CD4-positive, alpha-beta T cell treated with Interleukin-6 at 100 ng/mL for 8 hours (primary cell): ENCODE measurements at places on chromosomes 3 and 15.

- DNase-seq: no peak
These were observed 83.6 kb downstream of the PDZRN3 start for GRCh38 chr3:73540969-73541740.

GRCh38 chr3:27666708-27667107 lies 55.4 kb downstream of the EOMES start:
- DNase-seq: peak; percentile 6

- no peak for DNase-seq
These were observed 26.8 kb downstream of the CCRL2 start for GRCh38 chr3:46433841-46434240.

GRCh38 chr3:132721479-132722164 lies 587 bp downstream of the NPHP3 start:
- DNase-seq: no peak

DNA sequence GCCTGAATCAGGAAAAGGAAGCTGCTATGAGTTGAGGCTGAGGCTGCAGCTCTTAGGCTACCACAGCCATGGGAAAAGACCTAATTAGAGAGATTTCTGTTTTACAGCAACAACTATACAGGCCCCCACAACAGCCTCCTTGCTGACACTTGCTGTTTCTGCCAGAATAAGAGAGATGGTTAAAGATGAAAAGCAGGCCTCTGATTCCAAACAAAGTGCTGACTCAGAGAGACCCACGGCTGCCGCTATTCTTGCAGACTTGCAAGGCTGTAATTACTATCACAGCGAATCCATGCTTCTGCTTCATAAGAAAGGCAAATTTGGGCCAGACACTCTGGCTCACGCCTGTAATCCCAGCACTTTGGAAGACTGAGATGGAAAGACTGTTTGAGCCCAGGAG lies 41.8 kb downstream of the MCF2L2 start:
- DNase-seq: no peak

GRCh38 chr3:98564282-98565005 lies 29.0 kb downstream of the CPOX start:
- peak; percentile 71 for DNase-seq

DNA sequence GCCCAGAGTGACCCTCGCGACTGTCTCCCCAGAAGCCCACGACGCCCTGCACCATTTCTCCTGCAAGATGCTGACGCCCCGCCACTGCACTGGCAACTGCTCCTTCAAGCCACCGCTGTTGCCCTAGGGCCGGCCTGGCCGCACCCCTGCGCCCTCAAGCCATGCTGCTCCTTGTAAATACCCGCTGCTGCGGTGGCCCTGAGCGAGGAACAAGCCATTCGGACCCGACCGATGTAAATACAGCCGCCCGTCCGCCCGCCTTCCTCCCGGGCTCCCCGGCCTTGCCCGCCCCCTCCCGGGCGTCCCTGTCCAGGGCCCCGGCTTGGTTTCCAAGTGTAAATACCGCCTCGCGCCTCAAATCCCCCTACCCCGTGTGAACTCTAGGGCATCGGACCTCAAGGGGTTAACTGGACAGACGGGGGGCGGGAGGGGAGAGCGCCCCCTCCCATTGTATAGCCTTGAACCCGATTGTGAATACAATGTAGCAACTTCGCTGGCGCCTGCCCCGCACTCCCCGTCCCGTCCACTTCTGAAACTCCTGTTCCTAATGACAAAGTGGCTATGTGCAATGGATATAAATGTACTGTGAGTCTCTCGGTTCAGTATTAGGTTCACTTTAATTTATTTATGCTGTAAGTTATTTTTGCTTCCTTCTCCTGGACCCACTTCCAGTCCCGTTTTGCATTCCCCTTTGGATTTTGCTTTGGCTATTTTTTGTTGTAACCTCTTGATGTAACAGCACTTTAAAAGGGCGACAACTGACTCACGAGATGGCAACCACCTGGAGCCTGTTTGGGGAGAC lies 5.9 kb downstream of the RNU6-1 start:
- DNase-seq: no peak

DNA sequence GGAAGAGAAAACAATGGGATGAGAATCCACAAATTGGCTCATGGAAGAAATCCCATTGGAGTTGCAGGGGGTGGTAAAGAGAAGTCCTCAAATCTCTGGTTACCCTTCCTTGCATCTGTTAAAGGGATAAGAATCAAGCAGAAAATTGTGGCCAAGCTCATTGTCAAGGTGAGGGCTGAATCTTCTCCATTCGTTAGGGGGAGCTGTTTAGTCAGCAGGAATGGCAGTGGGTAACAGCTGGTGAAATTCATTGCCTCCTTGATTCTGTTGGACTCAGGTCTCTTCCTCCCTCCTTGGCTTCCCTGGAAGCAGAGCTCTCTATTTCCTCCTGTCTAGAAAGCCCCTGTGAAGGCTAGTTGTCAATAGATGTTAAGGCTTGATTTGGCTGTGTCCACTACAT lies 343.1 kb upstream of the SEMA6D start:
- DNase-seq: no peak

- DNase-seq: no peak
These were observed 79.4 kb downstream of the AAGAB start for GRCh38 chr15:67174864-67175573.

- no peak for DNase-seq
These were observed 472.2 kb downstream of the NLGN1 start for GRCh38 chr3:173869766-173870165.

GRCh38 chr3:67018789-67019526 lies 20.9 kb downstream of the KBTBD8 start:
- no peak for DNase-seq

DNA sequence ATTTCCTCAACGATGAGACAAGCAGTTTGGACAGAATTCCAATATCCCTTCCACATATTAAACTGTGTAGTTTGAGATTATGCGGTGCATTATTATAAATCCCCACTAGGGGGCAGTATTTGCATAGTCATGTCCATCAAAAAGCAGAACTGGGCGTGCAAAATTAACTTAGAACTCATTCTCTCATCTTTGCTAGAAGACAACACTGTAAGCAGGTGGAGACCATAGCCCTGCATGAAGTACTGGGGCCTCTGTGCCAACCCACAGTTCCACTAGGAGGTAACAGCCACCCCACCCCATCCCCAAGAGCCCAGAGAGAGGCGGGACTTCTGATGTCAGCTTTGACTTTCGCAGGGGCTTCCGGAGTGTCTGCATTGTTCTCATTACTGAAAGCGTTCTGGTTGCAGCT lies 106.6 kb upstream of the TMC3 start:
- peak; percentile 54 for DNase-seq

DNA sequence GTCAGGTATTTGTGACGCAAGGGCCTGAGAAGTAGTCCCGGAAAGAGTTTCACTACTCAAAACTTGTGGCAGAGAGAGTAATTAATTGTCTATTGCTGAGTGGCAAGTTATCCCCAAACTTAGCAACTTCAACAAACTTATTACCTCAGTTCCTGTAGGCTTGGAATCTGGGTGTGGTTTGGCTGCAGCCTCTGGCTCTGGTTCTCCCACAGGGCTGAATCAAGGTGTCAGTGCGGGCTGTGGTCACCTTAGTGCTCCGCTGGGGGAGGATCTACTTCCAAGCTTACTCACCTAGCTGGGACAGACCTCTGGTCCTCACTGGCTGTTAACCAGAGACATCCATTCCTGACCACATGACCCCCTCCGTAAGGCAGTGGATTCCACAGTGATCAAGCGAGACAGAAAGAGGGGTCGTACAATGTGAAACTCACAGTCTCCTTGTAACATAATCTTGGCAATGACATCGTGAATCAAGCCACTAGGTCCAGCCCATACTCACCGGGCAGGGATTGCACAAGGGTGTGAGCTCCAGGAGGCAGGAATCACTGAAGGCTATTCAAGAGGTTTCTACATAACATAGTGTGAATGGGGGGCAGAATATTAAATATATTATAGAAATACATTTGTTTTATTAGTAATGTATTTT lies 138.3 kb downstream of the RYR3 start:
- DNase-seq: no peak

DNA sequence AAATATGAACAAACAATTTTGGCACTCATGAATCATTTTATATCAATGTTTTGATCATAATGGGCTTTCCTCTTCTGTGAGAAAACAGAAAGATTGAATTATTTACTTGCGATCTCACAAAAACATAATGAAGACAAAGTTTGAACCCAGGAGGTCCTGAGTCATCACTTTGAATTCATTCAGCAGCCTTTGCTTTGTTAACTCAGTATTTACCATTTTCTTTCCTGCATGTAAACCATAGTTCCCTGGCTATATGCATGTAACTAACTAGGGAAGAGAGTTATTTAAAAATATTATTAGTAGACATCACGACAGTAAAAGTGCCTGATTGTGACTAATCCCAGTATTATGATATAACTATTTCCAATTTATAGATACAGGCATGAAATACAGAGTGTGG lies 1026.2 kb downstream of the PLOD2 start:
- no peak for DNase-seq

DNA sequence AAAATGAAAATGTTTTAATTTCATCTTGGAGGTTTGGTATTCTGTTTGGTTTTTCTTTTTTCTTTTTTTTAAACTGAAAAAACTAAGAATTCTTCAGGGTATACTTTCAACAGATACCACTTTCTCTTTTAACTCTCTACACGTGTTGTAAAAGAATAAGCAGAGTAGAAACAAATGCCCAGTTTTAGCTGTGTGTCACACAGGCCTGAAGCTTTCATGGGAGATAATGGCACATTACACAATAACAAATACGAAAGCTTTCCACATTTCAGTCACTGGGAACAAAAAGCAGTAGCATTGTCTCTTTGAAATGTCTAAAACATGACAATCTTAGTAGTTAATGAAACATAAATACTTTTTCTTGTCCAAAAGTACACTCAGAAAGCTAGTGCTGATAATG lies 818.5 kb downstream of the TBL1XR1 start:
- no peak for DNase-seq

GRCh38 chr3:146496251-146496650 lies 26.9 kb upstream of the PLSCR2 start:
- DNase-seq: no peak

DNA sequence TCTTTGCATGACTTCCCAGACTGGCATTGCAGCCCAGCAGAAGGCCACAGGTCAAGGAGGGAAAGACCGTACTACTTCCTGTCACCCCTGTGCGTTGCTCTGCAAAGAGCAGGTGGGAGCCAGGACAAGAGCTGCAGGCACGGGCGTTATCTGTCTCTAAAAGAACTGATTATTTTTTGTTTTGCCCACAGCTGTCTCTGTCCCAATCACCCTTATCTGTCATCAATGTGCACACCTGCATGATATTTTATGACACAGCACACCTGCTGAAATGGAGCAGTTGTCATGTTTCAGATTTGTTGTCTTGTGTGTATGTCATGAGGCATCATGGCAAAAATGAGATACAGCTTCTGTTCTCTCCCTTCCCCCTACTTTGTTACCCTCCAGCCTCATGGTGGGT lies 58.8 kb downstream of the SLCO3A1 start:
- DNase-seq: no peak

- DNase-seq: no peak
These were observed 312.1 kb downstream of the GRM7 start for GRCh38 chr3:7172996-7173395.

DNA sequence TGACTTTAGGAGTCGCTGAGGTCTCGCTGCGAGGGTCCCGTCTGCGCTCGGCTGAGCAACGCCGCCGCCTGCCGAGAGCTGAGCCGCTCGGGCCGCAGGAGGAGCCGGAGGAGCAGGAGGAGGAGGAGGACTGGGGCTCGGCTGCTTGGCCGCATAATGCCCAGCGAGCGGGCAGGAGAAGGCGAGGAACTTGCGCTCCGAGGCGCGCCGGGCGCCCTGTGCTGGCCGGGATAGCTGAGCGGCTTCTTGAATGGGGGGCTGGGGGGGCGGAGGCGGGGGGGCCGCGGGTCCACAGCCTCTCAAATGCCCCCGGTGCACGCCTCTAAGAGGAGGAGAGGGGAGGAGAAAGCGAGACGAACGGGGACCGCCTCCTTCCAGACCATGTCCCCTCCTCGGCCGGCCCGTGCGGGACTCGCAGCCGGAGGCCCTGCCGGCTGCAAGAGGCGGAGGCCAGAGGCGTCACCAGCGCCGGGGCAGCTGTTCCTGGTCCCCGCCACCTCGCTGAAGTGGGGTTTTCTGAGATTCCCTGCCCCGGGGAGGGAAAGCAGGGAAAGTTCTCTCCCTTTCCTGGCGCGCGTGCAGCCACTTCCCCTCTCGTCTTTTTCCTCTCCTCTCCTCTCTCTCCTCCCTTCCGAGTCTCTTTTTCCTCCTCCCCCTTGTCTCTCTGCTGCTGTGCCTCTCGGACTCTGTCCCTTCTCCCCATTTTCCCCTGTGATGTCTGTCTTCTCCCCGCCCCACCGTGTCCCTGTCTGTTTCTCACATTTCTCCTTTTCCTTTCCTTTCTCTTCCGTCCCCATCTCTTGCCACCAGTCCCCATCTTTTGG lies at the start of gene ADAMTS9:
Gene ADAMTS9, minus strand, starts transcription at position 220 of the 824 bp plus-strand sequence. CDS start 343 bp downstream, outside the sequence.
- no peak for DNase-seq

DNA sequence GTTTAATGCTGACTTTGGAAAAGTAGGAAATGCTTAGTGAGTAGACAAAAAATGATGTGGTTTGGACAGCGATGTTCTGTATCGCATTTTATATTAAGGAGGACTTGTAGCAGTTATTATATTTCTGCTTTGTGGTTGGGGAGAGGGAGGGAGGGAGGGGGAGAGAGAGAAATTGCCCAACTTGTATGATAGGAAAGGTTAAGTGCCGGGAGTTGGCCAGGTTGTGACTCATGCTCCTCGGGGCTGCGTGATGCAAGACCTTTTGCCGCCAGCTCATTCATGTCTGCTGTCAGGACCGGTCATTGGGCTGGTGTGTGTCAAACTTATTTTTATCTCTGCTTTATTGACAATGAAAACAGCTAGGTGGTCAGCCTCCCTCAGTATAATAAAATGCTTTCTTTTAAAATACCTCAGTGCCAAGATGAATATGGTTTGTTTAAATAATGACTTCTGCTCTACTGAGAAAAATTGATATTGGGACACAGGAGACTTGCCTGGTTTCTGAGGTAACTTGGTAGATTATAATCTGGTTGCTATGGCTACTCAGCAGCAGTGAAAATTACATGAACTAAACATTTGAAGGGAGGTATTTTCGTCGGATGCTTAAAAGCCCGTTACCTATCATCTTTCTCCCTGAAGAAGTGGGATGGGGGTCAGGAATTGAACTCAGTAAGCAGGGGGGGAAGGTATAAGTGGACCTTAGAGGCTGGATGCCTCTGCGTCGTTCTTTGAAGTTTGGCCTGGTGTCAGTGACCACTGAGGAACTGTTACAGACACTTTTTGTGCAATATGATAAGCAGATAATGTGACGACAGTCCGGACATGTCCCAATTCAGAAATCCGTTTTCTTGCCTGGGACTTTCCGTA lies 90.7 kb downstream of the FNDC3B start:
- DNase-seq: peak; percentile 53

DNA sequence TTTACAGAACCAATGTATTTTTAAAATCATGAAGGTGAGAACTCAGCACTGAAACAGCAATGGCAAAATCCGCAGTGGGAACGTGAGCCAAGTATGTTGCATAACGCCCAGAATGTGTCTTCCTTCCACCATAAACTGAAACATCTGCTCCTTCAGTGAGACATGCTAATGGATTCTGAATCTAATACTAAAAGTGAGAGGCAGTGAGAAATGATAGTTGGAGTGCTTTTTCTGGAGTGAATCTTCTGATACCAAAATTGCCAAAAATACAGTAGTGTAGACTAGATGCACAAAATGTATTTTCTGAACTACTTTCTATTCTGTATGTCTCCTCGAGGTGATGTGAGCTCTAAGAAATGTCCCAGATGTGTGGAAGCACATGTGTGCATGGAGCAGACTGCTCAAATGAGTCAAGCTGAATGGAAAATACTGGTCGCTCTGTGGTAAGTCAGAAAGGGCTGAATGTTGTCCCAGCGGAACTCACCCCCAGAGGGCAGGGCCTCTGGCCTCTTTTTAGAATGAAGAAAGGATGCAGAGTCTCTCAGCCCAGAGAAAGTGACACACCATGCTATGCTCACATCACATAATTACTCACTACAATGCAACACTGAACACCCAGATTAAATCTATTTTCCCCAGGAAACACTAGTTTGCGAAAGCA lies 73.0 kb downstream of the ATP10A start:
- DNase-seq: no peak
